Adrenal gland (tissue), 19 donors: ENCODE measurements at places on chromosomes 2 and 18.

GRCh38 chr2:221716426-221717303 lies 144.6 kb upstream of the EPHA4 start:
- DNase-seq: no peak

- no peak for DNase-seq
Measured at GRCh38 chr2:52356556-52356955, 1324.6 kb upstream of the NRXN1 start.

DNA sequence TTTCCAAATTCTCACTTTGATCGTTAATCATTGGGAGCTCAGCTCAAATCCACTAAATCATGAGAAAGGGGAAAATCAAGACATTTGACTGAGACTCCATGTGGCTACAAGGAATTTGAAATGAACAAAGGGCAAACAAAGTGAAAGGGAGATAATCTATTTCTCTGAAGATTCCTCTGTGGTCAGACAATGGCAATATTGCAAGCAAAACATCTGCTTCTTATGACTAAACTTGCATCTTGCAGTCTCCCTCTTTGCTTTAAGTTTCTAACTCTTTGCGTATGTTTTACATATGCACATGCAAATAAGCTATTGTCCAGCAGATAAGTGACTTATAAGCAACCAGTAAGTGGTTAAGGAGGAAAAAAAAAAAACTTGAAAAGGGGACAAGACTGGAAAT lies 299.1 kb upstream of the NXPH2 start:
- DNase-seq: no peak

- DNase-seq: no peak
Measured at GRCh38 chr2:190713471-190713870, 64.6 kb downstream of the NAB1 start.

- DNase-seq: no peak
Measured at GRCh38 chr18:48949606-48950535, 894 bp downstream of the SMAD7 start.

- DNase-seq: no peak
Measured at GRCh38 chr2:240643811-240644150, 18.5 kb downstream of the GPR35 start.

DNA sequence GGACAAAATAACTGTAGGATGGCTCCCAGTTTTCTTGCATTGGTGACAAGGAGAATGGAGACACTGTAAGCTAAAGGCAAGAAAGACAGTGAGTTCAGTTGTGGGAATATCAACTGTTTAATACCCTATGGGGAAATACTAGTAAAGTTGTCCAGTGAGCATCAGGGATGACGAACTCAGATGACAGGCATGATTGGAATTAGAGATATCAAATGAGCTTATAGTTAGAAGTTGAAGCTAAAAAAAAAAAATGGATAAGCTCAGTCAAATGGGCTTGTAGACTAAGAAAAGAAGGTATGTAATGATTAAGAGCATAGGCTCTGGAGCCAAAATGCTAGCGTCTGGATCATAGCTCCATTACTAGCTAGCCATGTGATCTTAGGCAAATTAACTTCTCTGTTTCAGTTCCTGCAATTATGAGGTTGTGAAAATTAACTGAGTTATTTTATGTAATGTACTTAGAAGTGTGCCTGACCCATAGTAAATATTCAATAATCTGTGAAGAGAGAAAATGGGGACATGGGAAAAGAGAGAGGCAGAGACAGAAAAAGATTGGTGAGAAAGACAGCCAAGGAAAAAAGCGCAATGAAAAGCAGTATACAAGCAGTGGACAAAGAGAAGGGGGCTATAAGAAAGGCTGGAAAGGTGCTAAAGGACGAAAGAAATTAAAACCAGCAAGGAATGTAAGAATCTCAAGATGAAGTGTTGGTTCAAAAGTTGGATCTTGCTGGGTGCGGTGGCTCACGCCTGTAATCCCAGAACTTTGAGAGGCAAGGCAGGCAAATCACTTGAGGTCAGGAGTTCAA lies 95.7 kb upstream of the SLC39A10 start:
- no peak for DNase-seq

DNA sequence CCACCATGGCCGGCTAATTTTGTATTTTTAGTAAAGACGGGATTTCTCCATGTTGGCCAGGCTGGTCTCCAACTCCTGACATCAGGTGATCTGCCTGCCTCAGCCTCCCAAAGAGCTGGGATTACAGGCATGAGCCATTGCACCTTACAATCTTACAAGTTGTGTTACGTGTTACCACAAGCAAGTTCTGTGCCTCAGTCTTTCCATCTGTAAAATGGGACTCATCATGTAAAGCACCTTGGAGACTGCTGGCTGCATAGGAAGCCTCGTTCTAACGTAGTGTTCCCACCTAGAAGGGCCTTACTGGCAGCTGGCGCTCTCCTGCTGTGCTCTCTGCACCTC lies 10.0 kb downstream of the DNAJB2 start:
- no peak for DNase-seq

GRCh38 chr2:118246726-118247125 lies 158.5 kb downstream of the INSIG2 start:
- peak; percentile 68 for DNase-seq

DNA sequence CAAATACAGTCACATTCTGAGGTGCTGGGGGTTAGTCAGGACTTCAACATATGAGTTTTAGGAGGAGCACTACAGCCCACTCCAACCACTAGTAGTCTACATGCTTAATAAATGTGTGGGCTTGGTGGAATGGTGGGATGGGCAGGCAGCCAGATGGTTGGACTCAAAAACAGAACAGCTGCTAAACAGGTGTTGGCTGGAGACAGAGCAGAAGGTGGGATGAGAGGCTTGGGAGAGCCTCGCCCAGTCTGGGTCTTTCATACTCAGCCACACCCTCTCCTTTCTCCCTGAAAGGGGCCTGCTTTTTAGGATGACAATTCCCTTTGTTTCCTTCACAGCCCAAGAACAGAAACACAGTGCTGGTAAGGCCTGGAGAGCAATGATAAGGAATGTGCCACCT lies 143.9 kb upstream of the KLHL29 start:
- DNase-seq: no peak

DNA sequence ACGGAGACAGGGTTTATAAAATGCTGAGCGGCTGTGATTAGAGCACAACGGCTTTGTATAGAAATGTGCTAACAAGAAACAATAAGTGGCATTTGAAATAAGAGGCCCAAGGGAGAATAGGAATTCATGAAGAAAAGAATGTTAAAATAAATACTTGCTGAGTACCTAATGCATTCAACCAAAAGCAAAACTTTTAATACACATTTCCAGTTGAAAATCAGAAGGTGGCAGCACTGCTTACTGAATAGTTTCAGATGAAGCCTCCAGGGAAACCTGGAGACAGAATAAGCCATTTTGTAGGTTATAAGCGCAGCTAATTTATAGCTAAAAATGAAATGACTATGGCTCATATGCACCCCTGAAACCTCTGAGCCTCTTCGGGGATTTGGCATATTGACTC lies 286.6 kb downstream of the DPP10 start:
- DNase-seq: no peak

DNA sequence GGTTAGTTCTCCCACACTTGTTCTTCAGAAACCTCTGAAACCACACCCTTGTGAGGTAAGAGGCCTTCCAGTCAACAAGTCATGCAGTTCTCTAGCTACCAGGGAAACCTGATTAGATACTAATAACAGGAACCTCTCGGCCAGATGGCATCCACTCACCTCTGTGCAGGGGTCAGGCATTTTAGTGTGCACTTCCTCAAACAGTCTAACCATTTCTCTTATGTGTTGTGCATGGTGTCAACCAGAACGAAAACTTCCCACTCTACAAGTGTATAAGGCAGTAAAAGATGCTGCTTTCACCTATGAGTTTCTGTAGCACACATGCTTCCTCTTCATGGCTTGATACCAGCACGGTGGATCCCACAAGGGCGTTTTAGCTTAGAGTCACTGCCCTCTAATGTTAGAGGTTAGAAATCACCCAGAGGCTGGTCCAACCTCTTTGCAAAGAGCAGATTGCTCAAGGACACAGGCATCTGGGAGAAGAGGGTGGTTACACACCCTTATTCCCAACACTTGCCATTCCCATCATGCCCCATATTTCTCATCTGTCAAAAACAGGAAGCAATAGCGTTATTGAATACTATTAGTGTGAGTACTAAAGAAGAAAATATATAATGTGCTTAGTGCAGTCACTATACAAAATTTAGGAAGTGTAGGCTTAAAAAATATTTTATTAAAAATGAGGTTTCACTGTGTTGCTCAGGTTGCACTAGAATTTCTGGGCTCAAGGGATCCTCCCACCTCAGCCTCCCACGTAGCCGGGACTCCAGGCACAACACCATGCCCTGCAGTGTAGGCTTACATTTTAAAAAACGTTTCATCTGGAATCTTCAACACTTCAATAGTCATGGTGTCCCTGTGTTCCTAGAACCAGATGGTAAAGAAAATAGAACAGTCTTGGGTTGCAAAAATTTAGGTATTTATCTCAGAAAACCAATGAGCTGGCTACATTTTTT lies 34.5 kb upstream of the RAB31 start:
- peak; percentile 59 for DNase-seq

DNA sequence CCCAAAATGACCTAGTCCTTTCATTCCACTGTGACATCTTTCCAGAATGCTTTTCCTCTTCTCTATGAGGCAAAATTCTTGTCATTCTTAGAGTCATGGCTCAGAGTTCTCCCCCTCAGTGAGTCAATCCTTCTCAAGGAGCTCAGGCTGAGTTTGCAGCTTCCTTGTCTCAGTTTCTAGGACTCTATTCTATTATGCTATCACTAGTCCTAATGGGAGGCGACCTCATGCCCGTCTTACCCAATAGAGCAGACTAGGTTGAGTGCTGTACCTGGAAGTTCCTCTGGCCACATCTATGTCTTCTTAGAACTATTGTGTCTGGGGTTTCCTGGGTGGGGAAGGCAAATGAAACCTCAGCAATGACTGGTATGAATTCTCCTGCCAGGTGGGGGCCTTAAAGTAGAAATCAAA lies 51.5 kb downstream of the HAUS1 start:
- DNase-seq: no peak

DNA sequence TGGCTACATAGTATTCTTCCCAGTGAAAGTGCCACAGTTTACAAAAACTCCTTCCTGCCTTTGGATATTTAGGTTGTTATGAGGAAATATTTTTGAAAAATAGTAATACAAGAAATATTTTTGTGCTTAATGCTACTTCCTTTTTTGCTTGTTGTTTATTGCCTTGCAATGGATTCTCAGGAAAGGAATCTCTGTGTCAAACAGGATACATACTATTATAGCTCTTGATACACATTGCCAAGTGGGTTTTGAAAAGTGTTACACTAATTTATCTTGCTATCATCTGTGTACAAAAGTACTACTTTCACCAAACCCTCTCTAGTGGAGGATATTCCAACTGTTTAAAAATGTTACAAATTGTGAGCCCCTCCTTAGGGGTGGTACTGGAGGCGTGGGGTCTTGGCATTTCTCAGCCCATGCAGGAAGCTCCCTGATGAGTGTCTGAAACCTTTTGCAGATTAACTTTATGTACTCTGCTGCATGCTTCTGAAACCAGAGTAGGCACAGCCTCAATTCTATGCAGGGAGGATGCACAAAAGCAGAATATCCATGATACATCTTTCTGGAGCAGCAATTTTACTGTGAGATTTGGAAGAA lies 54.5 kb downstream of the EVA1A start:
- no peak for DNase-seq

DNA sequence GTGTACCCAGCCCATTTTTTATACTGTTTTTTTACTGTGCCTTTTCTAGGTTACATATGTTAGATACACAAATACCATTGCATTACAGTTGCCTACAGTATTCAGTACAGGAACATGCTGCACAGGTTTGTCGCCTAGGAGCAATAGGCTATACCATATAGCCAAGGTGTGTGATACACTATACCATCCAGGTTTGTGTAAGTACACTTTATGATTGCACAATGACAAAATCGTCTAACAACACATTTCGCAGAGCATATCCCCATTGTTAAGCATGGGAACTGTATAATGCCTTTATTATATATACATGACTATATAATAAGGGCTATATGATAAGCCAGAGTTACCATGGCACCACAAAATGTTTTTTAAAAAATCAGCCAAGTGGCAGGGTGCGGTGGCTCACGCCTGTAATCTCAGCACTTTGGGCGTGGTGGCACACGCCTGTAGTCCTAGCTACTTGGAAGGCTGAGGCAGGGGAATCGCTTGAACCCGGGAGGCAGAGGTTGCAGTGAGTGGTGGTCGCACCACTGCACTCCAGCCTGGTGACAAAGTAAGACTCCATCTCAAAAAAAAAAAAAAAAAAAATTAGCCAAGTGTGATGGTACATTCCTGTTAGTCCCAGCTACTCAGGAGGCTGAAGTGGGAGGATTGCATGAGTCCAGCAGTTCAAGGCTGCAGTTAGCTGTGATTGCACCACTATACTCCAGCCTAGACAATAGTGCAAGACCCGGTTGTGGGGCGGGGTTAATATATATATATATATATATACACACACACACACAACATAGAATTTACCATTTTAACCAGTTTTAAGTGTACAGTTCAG lies 2.8 kb upstream of the CENPA start:
- no peak for DNase-seq

DNA sequence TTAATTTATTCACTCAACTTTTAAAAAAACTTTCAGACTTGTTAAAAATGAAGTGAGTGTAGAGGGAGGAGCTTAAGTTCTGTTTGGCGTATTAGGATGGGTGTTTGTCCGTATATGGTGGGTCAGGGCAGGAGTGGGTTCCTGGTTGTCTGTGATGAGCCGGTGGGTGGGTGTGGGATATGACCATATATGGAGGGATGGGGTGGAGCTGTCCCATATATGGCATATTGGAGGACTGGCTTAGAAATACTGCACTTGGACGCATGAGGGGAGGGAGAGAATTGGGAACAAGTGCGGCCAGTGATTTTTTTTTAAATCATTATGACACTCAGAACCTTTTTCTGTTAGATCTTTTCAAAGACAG lies 1.5 kb downstream of the KDM3A start:
- peak; percentile 88 for DNase-seq

GRCh38 chr2:235864733-235865515 lies 303.3 kb downstream of the GBX2 start:
- DNase-seq: no peak
